ENCODE measurements at places on chromosomes 6 and 20.

DNA sequence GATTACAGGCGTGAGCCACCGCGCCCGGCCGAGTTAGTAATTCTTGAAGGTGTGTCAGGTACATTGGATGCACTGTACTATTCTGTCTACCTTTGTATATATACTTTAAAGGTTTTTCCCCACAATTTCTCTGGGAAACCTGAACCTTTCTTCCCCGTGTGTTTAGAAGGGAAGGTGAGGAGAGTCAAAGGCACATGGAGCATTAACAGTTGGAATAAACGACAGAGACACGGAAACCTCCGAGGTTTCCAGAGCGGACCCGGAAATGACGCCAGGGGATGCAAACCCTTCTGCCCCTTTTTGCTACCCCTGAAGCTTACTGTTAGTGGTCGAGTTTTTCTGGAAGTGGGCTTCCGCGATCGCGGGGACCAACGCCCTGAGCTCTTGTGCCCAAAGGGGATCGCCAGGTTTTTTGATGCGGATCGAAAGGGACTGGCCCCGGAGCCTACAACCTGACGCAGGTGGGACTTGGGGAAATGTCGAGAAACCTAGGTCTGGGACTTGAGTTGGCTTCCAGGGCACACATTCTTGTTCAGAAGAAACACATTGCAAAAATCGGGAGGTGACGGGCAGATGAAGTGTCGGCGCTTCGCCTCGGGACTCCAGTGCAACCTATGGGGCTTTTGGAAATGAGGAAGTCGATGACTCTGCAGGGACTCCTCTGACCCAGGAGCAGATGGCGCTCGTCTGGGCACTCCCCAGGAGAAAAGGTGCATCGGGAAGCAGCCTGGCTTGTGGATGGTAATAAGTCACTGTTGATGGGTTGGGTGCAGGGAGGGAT is 218.2 kb downstream of the OR2B2 start:
- no peak for DNase-seq

GRCh38 chr6:160190081-160190480 is 68.5 kb downstream of the SLC22A1 start:
- no peak for DNase-seq

DNA sequence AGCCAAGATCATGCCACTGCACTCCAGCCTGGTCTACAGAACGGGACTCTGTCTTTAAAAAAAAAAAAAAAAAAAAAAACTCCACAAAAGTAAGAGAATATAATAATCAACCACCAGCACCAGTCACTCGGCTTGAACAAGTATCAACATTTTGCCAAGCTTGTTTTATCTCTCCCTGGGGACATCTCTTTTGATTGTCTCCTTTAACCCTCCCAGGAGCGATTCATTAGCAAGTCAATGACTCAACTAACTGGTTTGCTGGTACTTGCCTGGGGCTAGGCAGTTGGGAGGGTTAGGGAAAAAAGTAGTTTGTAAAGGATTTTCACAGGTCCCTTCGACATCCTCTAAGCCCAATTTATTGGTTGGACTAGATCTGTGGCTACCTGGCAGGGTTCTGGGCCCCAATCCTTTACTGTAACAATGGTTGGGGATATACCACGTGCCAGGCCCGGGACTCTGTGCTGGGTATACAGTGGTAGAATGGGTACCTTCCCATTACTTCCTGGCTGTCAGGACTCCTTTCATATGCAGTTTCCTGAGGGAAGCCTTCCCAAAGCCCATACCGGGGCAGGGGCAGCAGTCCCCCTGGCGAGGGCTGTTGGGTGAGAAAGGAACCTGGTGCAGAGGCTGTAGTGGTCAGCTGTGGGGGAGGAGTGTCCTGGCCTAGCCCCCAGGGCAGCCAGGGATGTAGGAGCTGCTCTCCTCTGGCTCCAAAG is 12.2 kb downstream of the TGIF2 start:
- DNase-seq, result peak; percentile 88

DNA sequence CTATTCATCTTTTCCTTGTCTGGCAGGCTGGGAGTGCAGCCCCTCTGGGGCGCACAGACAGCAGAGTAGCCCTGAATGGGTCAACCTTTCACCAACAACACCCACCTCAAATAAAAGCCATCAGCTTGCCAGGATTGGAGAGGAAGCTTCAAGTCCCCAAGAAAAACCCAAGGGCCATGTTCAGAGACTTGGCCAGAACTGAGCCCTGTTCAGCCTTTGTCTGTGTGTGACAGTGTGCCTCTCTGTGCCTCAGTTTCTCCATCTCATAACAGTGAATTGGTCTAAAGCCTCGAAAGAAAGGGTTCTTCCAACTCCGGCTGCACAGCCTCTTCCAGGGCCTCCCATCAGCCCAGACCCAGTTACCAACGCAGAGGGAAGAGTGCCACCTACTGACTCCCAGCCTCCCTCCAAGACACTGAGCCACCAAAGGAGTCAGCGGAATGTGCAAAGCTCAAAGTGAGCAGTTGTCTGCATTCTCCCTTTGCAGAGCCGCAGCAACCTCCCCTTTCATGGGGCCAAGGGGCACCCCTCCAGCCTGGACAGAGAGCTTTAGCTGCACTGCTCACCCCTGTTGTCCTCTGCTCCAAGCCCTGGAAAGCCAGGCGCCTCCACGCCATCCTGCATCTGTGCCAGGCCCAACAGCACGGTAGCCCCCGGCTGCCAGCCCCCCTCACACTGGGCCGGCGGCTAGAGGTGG is 82.7 kb upstream of the TOP1 start:
- peak; percentile 74 for DNase-seq

GRCh38 chr6:35718911-35719381 is 17.9 kb upstream of the ARMC12 start:
- DNase-seq, result no peak

DNA sequence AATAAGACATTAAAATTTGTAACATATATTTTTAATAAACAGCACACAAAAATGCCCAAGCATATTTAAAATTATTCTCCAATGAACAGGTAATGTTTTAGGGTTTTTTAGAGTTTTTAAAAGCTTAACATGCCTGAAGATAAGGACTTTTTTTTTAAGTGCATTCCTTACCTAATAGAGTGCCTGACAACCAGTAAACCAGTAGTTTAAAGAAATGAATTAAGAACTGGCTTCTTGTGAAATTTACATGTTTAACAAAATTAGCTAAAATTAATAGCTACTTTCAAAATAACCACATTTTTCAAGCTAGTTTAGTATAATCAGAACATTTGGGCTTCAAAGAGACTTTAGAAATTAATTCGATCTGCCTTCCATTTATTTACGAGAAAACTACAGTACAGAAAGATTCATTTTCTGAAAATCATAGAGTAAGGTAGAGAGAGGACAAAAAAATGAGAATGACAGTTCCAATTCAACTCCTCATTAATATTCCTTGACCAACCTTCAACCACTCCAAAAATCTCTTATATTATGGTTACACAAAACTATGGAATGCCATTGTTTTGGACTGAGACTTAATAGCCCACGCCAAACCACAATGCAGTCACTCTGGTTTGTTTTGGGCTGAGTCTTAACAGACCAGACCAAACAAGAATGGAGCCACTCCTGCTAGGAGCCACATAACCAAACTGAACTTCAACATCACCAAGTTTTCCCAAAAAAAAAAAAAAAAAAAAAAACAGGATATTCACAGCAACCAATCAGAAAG is 5.7 kb upstream of the PLN start:
- DNase-seq, result peak; percentile 86

GRCh38 chr20:21125072-21125848 is 622 bp upstream of the KIZ start:
- DNase-seq, result peak; percentile 70

- DNase-seq, result no peak
Observed at GRCh38 chr6:36823421-36824096, 15.7 kb downstream of the CPNE5 start.

GRCh38 chr20:18916886-18917750 is 103.5 kb downstream of the SCP2D1 start:
- DNase-seq, result peak; percentile 0

- DNase-seq, result no peak
Observed at GRCh38 chr6:3052481-3053230, 15.6 kb upstream of the RIPK1 start.

GRCh38 chr6:12968290-12968689 is 251.7 kb downstream of the PHACTR1 start:
- no peak for DNase-seq

DNA sequence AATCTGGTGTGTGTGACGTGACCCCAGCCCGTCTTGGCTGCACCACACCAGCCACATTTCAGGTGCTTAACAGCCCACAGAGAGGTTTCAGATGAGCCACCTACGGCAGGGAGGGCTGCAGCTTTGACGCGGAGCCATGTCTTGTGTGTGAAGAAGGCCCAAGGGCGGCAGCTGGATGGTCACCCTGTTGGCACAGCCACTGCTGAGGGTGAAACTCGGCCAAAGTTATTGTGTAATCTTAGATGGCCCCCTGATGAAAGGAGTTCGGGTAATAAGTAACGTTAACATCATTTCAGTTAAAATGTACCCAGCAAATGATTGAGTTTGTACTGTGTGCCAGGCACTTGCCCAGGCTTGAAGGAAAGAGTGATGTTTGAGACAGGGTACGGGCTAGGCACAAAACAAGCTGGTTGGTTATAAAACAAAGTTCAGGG is 97.2 kb downstream of the SSR1 start:
- DNase-seq, result no peak

GRCh38 chr6:53984163-53984562 is 127.1 kb upstream of the MLIP start:
- peak; percentile 97 for DNase-seq

DNA sequence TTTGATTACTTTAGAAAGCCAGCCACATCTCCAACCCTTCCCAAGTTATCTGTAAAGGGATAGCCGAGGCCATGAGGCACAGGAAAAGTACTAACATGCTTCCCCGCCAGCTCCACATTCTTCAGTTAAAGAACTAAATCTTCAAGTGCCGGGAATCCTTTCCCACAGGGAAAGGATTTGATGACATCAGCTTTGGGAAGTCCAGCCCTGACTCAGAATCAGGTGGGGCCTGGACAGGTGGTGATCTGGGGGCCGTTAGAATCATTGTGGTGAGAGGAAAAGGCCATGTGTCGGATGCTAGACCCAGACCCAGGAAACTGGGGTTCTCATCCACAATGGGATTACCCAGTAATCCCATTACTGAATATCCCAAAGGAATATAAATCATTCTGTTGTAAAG is 580.0 kb downstream of the QKI start:
- no peak for DNase-seq

DNA sequence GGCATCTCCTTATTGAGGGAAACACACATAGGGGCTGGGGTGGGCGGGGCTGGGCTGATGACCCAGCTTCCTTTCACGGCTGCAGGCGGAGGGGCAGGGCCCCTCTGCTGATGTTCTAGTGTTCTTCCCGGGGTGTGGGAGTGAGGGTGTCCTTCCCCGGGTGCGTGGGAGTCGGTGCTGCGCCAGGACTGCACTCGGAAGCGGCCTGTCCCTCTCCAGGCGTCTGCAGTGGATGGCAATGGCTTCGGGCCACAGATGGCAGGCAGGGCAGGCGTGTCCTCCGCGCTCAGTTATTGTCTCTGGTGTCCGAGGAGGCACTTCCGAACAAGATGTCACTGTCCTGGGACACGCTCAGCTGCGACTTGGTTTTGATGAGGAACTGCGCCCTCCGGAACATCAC is 19.2 kb downstream of the KCNG1 start:
- no peak for DNase-seq

DNA sequence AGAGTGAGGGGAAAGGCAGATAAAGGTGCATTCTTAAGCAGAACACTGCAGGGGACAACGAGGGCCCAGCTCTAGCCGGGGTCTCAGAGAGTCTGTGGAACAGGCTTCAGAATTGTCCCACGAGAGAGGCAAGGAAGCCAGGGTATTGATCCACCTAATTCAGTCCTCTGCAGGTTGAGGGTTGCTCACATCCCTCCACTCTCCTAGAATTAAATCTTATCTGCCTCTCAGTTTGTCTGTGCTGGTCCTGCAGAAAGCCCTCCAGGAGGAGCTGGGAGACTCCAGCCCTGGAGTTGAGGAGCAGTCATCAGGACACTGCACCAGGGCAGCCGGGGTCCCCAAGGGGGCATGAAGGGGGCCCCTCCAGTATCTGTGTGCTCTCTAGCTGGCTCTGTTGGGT is 39.1 kb downstream of the SLC24A3 start:
- no peak for DNase-seq

DNA sequence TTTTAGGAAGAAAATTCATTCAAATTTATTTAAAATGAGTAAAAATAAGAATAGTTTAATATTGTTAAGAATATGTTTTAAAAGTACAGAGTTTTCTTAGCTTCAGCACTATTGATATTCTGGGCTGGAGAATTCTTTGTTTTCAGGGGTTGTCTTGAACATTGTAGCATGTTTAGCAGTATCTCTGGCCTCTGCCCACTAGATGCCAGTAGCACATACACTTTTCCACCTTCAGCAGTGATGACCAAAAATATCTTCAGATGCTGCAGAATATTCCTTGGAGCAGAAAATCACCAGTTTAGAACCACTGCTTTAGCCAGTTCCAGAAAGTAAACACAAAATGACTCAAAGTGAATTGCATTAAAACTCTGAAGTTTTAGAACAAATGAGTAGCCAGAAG is 19.4 kb upstream of the SDHAF4 start:
- peak; percentile 53 for DNase-seq

DNA sequence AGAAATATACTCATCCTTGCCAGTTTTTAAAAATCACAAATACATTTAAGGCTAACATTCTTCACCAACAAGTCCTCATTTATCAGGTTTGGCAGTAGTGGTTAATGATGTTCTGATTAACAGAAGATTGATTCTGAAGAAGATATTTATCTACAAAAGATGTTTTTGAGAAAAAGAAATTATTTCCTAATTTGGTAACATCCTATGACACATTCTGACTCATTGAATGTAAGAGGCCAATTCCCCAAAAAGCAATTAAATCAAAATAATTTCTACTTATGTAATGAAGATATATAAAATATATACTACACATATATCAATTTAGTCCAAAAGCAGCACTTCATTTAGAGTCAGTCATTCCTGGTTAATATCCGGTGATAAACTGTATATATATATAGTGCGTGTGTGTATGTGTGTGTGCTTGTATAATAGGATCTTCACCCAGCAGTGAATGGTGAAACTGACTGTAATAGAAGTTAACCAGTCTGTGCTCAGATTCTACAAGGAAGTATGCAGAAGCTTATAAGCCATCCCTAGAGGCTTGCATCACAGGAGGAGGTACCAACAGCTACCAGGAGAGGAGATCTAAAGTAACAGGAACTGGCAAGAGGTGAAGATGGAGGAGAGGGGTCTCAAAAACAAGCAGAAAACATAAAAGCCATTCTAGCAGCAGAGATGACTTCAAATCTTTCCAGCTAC is 82.9 kb upstream of the MARCKS start:
- peak; percentile 57 for DNase-seq

GRCh38 chr20:45685896-45686295 is 15.9 kb upstream of the WFDC11 start:
- peak; percentile 5 for DNase-seq

DNA sequence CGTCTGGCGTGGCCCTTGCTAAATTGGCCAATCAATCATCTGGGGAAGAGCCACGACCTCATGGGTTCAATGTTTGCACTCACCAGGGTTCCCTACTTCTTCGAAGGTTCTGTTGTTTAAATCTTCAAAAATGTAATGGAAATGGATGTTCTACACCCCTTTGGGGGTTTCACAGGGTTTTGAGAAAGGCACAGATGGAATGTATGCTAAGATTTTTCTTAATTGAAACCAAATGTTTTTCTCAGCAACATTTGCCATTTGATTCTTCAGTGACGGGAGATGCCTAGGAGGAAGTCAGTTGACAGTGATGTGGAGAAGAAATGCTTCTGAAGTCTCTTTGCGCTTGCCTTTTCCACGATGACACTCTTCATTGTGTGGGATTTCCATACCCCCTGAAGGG is 312.3 kb downstream of the ESR1 start:
- peak; percentile 8 for DNase-seq
